ENCODE measurements at places on chromosomes 6 and 20. TPM values are rescaled to one million over a fixed set of nuclear protein-coding genes. Genes with fewer than 3 reads are reported as not detected.

GRCh38 chr20:64112691-64113443 lies 5.5 kb upstream of the NPBWR2 start:
- ATAC-seq = no peak

GRCh38 chr6:112086744-112087135 lies 542 bp downstream of the TUBE1 start:
- ATAC-seq = peak; percentile 34

- ATAC-seq = no peak
These were observed 30.4 kb downstream of the ATXN1 start for GRCh38 chr6:16730738-16731477.

DNA sequence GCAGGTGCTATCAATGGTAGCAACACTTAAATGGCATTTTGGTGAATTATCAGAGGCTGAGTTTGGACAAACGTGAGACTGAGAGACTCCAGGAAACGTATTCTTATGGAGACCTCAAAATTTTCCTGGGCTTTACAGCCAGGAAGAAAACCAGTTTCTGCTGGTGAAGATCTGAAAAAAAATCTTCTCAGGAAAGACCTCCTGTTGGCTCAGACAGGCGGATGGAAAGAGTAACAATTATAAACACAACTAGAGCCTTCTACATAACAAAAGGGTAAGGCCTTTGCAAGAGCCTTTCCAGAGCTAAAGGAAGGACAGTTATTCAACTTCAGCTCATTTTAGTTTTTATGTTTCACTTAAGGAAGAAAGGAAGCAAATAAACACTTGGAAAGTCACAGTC lies 274.4 kb downstream of the THBS2 start:
- ATAC-seq = no peak

DNA sequence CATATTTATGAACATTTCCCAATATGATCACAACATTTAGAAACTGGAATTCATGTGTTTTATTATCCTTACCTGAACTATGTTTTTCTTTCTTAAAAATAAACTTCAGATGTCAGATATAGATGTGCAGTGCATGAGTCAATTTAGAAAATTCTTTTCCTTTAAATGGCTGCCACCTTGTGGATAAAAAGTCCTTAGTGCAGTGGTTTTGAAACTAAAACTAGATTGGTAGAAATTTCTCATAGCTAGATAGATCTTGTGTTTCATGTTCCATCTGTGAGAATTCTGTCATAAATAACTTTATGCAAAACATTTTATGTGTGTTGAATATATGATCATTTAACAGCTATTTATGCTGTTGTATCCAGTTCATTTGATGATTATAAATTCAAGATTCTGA lies 134.9 kb downstream of the KLHL32 start:
- ATAC-seq = no peak

- ATAC-seq = no peak
These were observed 116.3 kb upstream of the EMILIN3 start for GRCh38 chr20:41482647-41483552.

DNA sequence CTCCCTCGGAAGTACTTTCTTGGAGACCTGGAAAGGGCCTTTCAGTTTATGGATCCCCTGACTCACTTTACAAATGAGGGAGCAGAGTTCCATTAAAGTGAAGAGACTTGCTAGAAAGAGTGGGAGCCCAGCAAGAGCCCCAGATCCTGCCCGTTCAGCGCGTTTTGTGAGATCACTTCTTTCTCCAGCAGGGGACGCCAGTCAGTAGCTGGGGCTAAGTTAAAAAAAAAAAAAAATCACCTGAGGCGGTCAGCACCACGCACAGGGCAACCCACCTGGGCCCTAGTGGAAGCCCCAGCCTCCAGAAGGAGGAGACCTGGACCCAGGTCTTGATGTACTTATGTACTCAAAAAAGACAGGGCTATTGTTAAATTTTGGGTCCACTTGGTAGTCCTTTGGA lies 274.5 kb upstream of the RNF24 start:
- ATAC-seq = no peak

DNA sequence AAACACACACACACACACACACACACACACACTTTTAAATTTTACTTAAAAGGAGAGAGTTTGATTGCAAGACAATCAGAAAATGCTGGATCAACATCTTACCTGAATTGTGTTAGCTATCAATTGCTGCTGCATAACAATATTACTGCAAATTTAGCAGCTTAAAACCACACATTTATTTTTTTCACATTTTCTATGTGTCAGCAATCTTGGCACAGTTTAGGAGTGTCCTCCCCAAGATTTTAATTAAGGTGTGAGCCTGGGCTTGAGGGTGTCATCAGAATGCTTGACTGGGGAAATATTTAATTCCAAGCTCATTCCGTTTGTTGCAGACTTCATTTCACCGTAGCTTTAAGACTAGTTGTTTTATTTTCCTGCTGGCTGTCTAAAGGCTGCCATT lies 431.0 kb upstream of the GJE1 start:
- no peak for ATAC-seq

DNA sequence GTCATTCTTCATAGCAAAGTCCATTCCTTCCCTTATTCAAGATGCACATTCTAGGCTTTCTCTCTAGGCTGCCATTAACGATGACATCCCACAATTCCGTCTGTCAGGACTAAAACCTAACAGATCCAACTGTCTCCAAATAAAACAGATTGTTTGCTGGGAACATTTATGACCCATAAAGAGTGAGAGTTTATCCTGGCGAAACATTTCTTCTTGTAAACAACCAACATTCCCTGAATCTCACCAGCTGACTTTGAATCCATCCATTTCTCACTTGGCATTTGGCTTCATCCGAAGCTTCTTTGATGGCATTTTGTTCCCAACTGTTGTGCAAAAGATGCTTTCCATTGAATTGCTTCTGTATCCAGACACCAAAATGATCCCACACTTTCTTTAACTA lies 93.1 kb downstream of the OLIG3 start:
- no peak for ATAC-seq

DNA sequence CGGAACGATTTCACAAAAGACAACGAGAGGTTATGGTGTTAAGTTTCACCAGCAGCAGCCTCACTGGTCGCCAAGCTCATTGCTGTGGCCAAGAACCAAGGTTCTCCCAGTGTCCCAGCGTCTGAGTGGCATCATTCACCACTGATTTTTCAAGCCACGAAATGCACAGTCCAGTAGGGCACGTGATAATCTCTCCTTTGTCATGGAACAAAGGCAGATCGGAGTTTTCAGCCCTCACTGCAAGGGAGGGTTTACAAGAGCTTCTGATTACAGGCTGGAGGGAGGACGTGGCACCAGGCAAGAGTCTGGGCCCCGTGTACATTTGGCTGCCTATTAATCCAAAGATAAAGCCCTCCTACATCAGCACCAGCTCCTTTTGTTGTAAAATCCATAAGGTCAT lies 2.0 kb downstream of the CD24 start:
- no peak for ATAC-seq

- ATAC-seq = no peak
These were observed 60.1 kb upstream of the OGFRL1 start for GRCh38 chr6:71228461-71229041.

- no peak for ATAC-seq
These were observed 51.3 kb downstream of the RNASET2 start for GRCh38 chr6:166905013-166905412.

DNA sequence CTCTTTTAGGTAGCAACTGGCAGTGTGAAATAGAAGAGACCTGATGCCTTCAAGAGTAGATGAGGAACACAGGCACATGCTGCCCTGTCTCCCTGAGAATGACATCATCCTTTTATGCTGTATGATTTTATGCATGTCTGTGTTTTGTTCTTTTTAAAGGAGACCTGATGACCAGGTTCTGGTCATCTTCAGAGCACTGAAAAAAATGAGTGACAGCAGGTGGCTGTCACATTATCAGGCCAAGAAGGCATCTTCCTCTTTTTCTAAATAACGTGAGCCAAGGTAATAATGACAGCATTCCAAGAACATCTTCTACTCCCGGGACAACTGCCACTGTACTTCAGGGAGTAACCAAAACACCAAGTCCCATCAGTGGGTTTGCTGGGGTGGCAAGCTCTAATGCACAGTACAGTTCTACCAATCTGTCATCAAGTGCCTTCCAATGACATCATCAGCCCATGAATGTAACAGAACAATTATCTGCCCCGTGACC lies 28.9 kb downstream of the CNKSR3 start:
- ATAC-seq = no peak

- ATAC-seq = peak; percentile 60
These were observed 267.8 kb downstream of the ERMARD start for GRCh38 chr6:170018936-170019817.

- no peak for ATAC-seq
These were observed 166.5 kb upstream of the SNX9 start for GRCh38 chr6:157656437-157656997.

DNA sequence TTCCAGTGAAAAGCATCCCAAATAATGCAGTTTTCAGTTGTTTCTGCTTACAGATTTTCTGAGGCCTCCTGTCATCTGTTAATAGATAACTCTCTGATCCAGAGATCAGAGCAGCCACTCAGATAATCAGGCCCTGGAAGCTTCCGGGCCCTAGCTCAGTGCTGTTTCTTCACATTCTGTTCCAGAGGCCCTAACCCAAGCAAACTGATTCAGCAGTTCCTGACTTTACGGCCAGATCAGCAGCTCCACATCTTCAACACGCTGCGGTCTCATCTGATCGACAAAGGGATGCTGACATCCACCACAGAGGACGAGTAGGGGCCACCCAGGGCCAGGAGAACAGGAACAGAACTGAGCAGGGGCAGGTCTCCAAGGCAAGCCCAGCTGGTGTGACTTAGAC lies 63.1 kb downstream of the CDS2 start:
- ATAC-seq = no peak

DNA sequence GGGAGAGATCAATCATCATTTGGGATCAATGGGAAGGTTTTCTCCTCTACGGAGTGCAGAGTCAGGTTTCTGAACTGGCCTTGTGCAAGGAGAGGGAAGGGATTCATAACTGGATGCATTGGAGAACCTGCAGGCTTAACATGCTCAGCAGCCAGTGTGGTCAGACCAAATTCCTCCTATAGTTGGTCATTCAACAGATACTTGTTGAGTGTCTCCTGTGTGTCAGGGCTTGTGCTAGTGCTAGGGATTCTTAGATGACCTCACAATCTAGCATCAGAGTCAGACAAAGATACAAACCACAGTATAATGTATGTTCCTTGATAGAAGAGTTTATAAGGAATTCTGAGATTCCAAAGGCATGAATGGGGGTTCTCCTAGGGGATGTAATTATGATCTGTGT lies 23.9 kb downstream of the RALY start:
- ATAC-seq = no peak

- ATAC-seq = peak; percentile 43
These were observed 63.3 kb upstream of the PTGIS start for GRCh38 chr20:49631061-49631716.

DNA sequence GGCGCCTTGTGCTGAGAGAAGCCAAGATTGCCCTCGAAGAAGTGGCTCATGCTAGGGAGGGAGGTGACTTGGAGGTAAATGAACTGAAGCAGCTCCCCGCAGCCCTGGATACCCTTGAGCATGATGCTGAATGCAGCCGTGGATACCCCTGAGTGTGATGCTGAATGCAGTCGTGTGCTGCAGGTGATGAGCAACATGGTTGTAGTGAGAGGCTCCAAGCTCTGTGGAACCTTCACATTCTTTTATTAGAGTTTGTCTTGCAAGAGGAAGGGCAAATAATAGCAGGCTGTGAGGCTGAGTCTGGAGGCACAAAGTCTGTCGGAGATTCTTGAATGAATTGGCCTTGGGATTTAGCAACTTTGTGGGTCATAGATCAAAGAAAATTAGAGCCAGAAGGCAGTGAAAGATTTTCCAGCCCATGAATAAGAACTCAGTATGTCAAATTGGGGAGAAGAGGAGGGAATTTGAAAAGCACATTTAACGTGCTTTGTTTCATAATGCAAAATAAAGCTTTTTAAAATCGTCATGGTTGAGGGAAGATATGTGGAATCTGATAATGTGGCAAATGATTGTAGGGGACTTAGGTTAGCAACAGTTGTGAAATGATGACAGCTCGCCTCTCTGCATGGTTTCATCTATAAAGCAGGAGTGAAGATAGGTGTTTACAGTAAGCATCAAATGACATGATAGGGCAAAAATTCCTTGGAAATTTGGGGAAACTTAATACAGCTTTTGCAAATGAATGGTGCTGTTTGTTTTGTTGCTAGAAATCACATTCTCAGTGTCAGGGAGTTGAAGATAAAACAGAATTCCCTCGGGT lies 120.1 kb upstream of the TIAM2 start:
- ATAC-seq = no peak

GRCh38 chr6:8383584-8383983 lies 51.8 kb downstream of the SLC35B3 start:
- ATAC-seq = no peak

- no peak for ATAC-seq
These were observed 54.7 kb upstream of the SNRPB2 start for GRCh38 chr20:16675001-16675564.

DNA sequence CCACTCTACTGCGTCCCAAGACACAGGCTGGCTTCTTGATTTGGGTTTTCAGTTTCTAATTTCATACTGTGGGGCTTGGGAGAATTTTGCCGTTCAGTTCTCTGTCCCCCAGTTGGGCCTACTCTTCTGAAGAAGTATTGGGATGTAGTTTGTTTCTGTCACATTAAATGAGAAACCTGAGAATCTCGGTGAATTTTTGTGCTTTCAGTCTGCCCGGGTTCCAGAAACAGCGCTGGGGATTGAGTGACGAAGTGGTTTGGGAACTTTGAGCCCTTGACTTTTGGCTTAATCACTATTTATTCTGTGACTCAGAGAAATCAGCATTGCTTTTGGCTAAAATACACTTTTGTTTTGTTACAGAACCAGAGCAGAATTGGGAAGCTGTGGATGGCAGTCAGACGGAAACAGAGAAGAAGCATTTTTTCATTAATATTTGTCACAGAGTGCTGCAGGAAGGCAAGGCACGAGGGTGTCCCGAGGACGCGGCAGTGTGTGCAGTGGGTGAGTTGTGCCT lies 74.0 kb downstream of the IGF2R start:
- no peak for ATAC-seq

- no peak for ATAC-seq
These were observed 9.1 kb upstream of the BRPF3 start for GRCh38 chr6:36187446-36187845.

The SLC32A1 gene
- not detected for total RNA-seq

The RCAN2 gene
- 289 TPM for total RNA-seq

The PET117 gene
- total RNA-seq = 38.9 TPM

The IL17A gene
- total RNA-seq = not detected

The MYH7B gene
- total RNA-seq = 0.78 TPM

The KCNK15 gene
- 1.9 TPM for total RNA-seq

The SLC44A4 gene
- total RNA-seq = not detected

The GLP1R gene
- not detected for total RNA-seq

The TOX2 gene
- 47.8 TPM for total RNA-seq

The SEL1L2 gene
- total RNA-seq = not detected

The DEF6 gene
- 0.78 TPM for total RNA-seq

The GRM1 gene
- not detected for total RNA-seq

The FOXQ1 gene
- 0.40 TPM for total RNA-seq

The SOX12 gene
- 7.3 TPM for total RNA-seq

The OR12D1 gene
- not detected for total RNA-seq

The TCP11 gene
- total RNA-seq = not detected

The CLIC5 gene
- total RNA-seq = 6.9 TPM

The CBLN4 gene
- total RNA-seq = not detected

The GTSF1L gene
- total RNA-seq = not detected

The TRAPPC3L gene
- not detected for total RNA-seq

The RTF2 gene
- 96.1 TPM for total RNA-seq

The TPBG gene
- 72.2 TPM for total RNA-seq

The FOXS1 gene
- not detected for total RNA-seq
